GM12892 (cell line): ENCODE measurements at places on chromosomes 3 and 15.

DNA sequence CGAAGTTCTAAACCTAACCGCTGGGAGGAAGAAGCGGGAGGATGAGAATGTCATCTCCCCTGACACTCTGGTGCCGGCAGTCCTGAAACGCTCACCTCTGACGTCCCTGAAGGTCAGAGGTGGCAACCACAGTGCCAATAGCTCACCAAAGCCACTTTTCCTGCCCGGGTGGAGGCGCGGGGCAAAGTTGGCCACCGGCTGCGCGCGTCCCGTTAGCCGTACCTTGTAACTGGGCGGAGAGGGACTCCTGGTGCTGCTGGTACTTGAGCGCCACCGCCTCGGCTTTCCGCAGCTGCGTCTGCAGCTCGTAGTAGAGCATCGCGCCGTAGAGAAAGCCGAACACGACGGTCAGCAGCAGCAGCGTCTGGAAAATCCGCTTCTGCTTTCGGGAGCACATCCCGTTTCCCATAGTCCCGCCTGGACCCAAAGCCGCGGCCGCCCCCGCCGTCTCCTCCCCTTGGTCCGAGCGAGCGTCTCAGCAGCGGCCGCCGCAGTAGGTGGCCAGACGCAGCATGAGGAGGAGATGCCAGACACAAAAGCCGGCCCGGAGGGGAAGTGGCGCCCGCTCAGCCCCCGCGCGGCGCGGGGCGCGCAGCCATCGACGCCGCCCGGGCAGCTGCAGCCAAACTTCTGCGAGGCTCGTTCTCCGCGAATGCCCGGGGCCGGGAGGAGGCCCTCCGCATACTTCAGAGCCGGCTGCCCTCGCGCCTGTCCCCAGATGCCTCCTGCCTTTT, 680 bp downstream of the GOLIM4 start:
- peak; percentile 30 for DNase-seq

GRCh38 chr15:63160638-63161037, 3.4 kb upstream of the RPS27L start:
- DNase-seq: no peak

GRCh38 chr15:40358471-40359353, 693 bp downstream of the DISP2 start:
- DNase-seq: no peak

DNA sequence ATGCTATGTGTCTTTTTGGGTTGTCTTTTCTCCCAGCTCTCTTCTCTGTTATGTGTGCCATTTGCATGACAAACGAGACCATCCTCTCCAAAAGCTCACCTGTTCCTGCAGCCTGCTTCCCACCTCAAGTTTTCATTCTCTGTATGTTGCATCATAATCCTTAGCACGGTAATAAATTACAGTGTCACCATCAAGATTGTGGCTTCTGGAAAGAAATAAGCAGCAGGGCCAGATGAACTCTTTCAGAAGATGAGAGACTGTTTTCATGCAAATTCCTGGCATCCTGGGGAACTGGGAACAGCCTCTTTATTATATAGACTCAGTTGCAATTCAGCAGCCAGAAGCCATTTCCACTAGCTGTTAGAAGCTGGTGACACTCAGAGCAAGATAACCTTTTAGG, 436.7 kb downstream of the EPHB1 start:
- DNase-seq: no peak

GRCh38 chr3:25471081-25471768, 43.2 kb downstream of the RARB start:
- no peak for DNase-seq

DNA sequence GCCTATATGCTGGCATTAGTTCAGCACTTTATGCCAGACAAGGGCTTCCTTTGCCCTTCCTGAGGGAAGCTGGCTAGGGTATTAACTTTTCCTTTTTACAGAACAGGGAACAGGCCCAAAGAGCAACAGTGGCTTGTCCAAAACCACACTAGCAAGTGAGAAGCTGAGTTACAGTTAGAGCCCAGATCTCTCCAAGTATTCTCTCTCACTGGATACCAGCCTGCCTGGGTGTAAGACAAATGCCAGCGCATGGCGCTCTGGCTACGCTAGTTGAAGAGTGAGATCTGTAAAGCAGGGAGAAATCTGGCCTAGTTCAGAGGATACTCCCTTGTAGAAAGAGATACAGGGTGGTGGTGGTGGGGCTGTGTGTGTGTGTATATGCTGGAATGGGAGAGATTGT, 38.4 kb downstream of the RAB11A start:
- no peak for DNase-seq

GRCh38 chr3:67875338-67875737, 220.9 kb upstream of the SUCLG2 start:
- no peak for DNase-seq

- no peak for DNase-seq
Measured at GRCh38 chr3:69164296-69164695, 41.9 kb upstream of the LMOD3 start.

GRCh38 chr15:70101459-70102113, 3.9 kb upstream of the TLE3 start:
- no peak for DNase-seq
